ENCODE measurements at places on chromosomes 1 and 21.

DNA sequence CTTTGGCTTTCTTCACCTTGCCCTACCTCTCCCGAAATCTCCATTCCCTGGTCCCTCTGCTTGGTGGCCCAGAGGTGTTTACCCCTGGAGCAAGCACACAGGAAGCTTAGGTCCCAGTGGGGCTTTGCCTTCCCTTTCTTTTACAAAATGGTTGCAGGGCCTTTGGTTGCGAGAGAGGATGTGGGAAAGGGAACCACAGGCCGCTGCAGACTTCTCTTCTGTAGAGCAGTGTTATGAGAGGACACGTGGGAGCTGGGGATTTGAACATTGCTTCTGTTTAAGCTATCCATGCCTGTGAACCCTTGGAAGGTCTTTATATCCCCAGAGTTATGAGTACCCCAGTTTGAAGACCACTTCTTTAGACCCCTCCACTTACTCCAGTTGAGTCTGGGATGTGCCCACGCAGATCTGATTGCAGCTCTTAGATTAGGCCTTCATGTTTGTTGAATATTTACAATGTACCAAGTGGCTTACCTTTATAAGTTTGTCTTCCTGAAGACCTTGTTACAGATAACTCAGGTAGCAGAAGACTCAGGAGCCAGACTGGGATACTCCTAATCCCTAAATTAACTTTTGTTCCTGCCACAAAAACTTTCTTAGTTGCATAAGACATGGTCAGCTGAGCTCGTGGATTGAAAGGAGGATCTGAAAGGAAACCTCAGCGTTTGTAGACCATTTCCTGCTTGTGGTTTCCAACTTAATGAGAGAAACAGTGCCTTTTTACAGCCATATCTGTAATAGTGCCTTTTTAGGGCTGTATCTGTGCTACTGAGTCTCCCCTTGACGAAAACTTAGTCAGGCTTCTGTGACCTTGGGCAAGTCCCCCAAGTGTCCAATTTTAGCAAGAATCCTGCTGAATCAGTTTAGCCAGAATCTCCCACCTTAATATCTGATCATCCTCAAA lies 21.9 kb upstream of the IVNS1ABP start:
- no peak for DNase-seq

GRCh38 chr1:3945222-3945621 lies 45.1 kb upstream of the C1orf174 start:
- DNase-seq: no peak

DNA sequence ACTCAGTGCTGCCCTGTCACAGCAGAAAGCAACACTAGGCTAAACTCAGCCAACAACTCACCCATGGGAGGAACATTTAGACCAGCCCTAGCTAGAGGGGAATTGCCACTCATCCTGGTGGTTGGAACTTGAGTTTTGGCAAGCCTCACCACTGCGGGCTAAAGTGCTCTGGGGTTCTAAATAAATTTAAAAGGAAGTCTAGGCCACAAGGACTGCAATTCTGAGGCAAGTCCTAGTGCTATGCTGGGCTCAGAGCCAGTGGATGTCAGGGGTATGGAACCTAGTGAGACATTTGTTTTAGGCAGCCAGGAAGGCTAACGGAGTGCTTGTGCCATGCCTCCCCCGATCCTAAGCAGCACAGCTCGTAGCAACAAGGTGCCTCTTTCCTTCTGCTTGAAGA lies 78.0 kb downstream of the RGS13 start:
- no peak for DNase-seq

GRCh38 chr1:6935361-6935883 lies 150.2 kb downstream of the CAMTA1 start:
- no peak for DNase-seq

DNA sequence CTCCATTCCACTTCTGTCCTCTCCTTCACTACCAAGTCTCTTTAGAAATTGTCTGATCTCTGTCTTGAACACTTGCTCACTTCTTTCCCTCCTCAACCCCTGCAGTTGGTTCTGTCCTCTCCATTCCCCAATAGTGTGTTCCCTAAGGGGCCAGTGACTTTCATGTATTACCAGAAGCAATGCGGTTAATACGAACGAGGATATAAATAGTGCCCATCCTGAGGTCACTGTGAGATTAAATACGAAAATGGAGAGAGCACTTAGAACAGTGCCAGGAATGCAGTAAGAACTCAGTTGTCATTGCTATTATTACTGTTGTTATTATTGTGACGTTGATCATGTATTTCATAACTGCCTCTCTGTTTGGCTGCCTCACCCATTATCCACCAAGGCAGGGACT lies 53.0 kb upstream of the ARTN start:
- no peak for DNase-seq

DNA sequence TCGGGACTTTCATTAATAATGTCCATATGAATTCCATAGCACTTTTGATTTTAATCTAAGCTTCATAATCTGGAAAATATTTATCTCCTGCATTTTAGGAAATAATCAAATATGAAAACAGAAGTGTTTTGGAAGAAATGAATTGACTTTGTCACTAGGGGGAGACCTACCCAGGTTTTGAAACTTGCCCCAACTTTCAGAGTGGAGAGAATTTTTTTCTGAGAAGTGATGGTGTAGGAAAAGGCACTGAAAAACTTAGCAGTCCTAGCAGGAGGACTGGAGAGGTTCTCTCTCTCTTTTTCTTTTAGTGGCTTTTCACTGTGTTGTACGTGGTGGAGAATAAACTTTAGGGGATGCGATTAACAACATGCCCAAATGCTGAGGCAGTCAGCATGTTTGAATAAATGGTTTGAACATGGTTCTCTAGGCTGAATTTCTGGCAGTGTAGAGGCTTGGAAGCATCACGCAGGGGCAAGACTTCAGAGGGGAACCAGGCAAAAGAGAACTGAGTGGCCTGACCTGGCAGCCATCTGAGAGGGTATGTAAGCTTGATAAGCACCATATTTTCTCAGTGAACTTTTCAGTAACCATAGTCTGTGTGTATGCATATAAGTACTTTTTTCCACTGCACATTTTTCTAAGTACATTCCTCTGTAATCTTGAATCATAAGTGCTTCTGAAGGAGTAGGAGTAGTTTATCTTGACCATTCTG lies 68.3 kb upstream of the NEK7 start:
- no peak for DNase-seq

DNA sequence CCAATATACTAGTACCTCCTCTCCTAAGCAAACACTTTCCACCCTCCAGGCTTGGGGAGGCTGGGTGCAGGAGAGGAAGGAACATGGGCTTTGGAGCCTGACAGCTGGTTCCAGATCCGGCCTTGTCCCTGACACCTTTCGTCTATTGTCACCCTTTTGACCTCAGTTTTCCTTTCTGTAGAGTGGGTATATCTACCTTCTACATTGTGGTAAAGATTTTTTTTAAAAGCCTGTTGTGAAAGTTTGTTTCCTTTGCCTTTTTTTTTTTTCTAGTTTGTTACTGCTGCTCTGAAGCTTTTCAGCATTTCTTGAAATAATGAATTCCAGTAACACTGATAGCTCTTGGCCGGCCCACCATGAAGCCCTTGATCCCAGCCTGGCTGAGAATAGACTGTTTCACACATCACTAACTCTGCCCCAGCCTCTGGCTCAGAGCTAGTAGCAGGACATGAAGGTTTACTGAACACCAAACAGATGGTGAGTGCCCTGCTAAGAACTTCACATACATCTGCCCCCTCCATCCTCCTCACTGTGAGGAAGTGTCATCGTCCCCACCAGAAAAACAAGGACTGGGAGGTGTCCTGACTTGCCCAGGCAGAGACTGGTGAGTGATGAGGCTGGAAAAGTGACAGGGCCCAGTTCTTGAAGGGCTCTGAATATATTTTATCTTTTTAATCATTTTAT lies 33.0 kb upstream of the ID3 start:
- DNase-seq: no peak

GRCh38 chr1:236718328-236718727 lies 32.0 kb downstream of the ACTN2 start:
- no peak for DNase-seq

DNA sequence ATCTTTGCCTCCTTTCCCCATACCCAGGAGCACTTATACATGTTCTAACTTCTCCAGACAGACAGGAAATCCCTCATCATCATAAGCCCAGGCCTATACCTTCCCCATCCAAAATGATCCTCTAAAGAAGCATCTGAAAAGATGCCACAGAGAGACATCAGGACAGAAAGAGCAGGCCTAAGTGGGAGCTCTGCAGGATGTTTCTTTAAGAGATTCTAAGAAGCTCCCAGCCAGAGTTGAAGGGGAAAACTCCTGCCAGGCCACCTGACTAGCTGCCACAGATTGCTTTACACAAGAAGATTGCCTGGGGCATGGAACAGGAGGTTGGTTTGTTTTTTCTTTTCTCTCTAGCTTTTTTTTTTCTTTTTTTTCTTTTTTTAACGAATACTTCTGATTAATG lies 275.8 kb downstream of the VAV3 start:
- DNase-seq: no peak

DNA sequence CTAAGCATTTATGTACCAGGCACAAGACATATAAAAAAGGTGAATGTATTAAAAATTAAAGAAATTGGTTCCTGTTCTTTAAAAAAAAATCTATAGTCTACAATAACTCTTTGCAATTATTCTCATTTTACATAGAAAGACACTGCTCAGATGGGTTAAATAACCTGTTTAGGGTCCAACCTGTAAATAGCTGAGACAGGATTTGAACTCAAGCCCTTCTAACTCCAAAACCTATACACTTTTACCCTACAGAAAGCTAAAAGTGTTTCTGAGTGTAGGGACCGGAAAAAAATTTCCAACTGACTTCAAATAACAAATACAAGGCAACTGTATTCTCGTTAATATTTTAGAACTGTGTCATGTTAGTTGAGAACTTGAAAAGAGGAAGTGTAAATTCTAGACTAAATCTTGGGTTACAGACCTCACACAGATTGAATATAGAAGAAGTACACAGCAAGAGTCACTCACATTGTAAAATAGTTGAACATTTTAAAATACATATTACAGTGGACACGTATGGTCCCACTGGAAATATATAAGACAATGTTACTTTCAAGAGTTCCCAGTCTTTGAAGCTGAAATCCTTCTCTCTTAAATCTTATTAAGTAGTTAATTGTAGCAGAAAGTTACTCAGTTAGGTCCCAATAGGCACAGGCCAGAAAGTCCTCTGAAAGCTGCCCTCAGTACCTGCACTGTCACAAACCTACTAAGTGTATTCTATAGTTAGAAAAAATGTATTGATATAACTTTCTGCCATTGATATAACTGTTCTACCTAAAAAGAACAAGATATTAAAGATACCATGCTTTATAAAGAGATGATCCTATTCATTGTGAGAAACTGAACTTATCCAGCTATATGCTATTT lies 7.3 kb downstream of the EDEM3 start:
- DNase-seq: no peak

GRCh38 chr1:19043579-19044443 lies 87.3 kb upstream of the IFFO2 start:
- no peak for DNase-seq

DNA sequence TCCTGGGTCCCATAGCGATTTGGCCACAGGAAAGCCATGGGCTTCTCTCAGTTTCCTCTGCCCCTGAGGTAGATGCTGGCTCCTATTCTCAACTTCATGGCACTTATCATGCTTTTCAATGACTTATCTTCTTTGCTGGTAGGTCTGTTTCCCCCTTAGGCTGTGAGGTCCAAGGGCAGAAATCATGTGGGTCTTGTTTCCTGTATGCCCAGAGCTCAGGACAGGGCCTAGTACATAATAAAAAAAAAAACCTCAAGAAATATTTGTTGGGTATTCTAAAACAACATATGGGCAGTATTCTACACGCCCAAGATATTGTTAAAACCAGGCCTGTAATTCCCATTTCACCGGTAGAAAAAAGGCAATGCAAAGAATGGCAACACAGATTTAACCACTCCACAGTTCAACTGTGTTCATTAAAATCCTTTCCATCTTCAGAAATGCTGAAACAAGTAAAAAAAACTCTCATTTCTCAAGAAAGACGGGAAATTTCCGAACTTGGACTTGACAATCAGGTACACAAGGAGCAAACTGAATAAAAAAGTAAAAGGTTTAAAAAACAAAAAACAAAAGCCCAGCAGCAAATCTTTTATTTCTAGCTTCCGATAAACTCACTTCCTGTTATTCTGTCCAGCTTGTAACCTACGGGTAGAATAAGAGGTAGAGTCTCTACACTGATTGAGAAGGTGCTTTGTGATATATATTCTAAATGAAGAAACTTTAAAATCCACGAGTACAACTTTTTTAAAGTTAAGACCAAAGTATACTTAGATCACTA lies 6.3 kb upstream of the TDRD10 start:
- DNase-seq: no peak

Data from stimulated activated CD4-positive, alpha-beta T cell treated with anti-CD3 and anti-CD28 coated beads, Interleukin-2, amount 100 ng/mL, for 24 hours (primary cell).